Activated CD4-positive, alpha-beta T cell treated with anti-CD3 and anti-CD28 coated beads, Interleukin-2, amount 50 U/mL, for 48 hours (primary cell): ENCODE measurements at places on chromosomes 2 and 18.
A peak's percentile ranks its signal among the peaks of the same experiment; 100 is the strongest.

DNA sequence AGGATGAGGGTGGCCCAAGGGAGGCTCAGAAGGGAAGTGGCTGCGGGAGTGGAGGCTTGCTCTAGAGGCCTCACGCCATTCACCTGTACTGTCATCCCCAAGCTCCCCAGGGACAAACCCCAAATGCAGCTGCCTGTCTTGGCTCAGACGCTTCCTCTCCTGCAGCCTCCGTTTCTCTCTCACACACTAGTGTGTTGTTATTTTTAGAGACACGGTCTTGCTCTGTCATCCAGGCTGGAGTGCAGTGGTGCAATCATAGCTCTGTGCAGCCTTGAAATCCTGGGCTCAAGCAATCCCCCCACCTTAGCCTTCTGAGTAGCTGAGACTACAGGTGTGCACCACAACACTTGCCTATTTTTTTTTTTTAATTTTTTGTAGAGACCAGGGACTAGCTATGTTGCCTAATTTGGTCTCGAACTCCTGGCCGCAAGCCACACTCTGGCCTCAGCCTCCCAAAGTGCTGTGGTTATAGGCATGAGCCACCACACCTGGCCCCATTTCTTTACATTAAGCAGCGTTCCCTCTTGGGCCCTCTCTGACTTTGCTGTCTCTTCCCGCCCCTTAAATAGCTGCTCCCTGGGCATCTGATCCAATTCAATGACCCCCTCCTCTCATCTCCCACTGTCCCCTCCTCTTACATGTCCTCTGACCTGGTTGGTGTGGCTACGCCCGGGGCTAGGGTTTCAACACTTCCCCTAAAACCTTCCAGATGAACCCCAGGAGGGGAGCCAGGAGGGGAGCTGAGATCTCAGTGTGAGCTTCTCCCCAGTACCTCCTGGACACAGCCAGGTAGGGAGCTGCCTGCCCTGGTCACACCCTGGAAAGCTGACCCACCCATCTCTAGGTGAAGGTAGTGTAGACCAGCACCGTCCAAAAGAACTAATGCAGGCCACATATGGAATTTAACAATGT is 24.0 kb upstream of the LOXHD1 start:
- DNase-seq, result no peak

GRCh38 chr2:11746807-11747459 is 501 bp downstream of the LPIN1 start:
- peak; percentile 42 for DNase-seq

DNA sequence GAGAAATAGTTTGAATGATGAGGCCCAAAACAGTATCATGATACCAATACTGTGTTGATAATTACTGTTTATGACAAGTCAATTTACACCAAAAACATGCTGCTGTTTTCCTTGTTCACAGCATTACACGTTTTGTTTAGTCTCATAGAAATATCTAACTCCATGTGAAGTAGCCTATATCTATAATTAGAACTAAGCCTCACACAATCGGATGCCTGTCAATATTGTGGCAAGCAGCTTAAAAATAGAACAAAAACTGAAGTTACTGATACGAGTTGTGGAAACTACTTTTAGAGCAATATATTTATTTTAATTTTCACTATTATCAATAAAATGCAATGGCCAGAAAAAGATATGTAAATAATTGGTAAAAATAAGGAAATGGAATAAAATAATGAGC is 470.8 kb downstream of the ZEB2 start:
- no peak for DNase-seq

- peak; percentile 66 for DNase-seq
Observed at GRCh38 chr2:96138179-96139145, at the start of gene ASTL. Gene ASTL (minus strand): TSS chr2:96138502. CDS start chr2:96138436, 66 bp downstream.

- DNase-seq, result no peak
Observed at GRCh38 chr2:33292063-33292462, 184.4 kb upstream of the RASGRP3 start.

GRCh38 chr2:134420259-134420658 is 166.4 kb downstream of the MGAT5 start:
- DNase-seq, result no peak
